Epithelial cell of umbilical artery (primary cell): ENCODE measurements at places on chromosomes 3 and 15. TPM values are rescaled to one million over a fixed set of nuclear protein-coding genes. Genes with fewer than 3 reads are reported as not detected.

Gene TEX9
- total RNA-seq: 1.9 and 3.2 TPM in 2 replicates

Gene ONECUT1
- total RNA-seq: not detected in 2 replicates

Gene ACTC1
- not detected in 2 replicates for total RNA-seq

Gene MELTF
- 6.2 and 11.7 TPM in 2 replicates for total RNA-seq

Gene IGSF11
- total RNA-seq: not detected in 2 replicates

Gene ANKRD63
- not detected in 2 replicates for total RNA-seq

Gene CPNE9
- not detected in 2 replicates for total RNA-seq

Gene SPINT1
- 0.97 and 1.2 TPM in 2 replicates for total RNA-seq

Gene GABRA5
- not detected in 2 replicates for total RNA-seq

Gene ZWILCH
- total RNA-seq: 32.8 and 37.4 TPM in 2 replicates

Gene SCG5
- total RNA-seq: 3.2 and 4.6 TPM in 2 replicates

Gene ARHGAP31
- 19.5 and 22.9 TPM in 2 replicates for total RNA-seq

Gene CLDN16
- total RNA-seq: under 0.01 TPM in 2 replicates

Gene CYP1A2
- not detected in 2 replicates for total RNA-seq

Gene ATP13A5
- not detected in 2 replicates for total RNA-seq

Gene ZNF35
- total RNA-seq: 15.8 and 21.4 TPM in 2 replicates

Gene TRIM59
- 30.9 and 46.4 TPM in 2 replicates for total RNA-seq

Gene EPHB1
- 0.15 and 0.65 TPM in 2 replicates for total RNA-seq

Gene GOLGA8G
- not detected in 2 replicates for total RNA-seq
